ENCODE measurements at places on chromosomes 2 and 18.

GRCh38 chr2:24855726-24856125, 62.5 kb downstream of the CENPO start:
- DNase-seq, result no peak

DNA sequence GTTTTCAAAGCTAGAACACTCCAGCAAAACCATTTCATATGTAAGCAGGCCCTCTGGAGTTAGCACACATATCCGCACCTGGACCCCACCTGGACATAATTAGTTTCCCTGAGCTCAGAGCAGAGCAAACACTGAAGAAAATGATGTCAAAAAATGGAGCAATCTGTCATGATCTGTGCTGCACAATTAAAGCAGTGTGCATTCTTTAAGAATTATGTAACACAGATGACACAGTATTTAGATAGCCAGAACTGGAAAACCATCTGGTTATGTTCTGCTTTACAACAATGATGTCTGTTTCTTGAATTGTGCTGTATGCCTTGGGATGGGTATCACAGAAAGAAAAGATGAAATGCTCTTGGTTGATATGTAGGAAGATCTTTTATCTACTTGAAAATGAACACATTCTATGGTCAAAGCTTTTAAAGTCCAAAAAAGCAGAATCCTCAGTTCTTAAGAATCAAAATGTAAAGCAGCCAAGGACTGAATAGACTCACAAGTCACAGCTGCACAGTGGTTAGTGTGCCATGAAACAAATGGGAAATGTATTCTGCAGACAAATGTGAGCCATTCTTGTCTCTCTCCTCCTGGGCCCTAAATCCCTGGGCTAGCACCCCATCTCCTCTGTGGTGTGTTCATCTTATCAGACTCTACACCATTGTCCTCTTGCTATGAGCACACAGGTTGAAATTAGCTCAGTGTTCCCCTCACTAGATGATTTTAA, 36.8 kb downstream of the HRH4 start:
- DNase-seq, result no peak

DNA sequence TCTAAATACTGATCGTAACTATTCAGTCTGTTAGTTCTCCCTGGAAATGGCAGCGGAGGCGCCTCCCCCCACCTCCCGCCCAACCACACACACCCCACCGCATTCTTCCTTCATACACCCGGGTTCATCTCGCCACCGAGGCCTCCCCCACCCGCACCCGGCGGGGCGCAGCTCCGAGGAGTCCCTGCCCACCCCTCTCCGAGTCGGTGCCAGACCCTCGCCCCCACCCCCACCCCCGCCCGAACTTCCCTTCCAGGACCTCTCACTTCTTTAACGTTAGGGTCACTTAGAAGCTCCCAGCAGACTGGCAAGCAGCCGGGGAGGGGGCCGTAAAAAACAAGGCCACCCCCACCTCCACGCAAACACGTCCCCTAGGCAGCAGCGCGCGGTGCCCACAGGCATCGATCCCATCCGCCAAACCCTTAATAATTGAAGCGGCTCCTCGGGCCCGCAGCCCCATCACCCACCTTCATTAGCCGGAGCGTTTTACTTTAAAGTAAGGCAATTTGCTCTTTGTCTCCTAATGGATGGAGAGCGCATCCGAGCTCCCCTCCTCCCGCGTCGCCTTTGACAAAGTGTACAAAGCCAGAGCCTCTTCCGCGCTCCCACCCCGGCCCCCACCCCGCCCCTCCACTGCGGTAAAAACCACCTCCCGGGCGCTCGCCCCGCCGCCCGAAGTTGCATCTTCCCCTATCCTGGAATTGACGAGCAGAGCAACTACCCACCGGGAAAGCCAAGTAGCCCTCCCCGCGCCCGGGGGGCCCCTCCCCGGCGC, 624 bp downstream of the ZNF516 start:
- DNase-seq, result peak; percentile 12

DNA sequence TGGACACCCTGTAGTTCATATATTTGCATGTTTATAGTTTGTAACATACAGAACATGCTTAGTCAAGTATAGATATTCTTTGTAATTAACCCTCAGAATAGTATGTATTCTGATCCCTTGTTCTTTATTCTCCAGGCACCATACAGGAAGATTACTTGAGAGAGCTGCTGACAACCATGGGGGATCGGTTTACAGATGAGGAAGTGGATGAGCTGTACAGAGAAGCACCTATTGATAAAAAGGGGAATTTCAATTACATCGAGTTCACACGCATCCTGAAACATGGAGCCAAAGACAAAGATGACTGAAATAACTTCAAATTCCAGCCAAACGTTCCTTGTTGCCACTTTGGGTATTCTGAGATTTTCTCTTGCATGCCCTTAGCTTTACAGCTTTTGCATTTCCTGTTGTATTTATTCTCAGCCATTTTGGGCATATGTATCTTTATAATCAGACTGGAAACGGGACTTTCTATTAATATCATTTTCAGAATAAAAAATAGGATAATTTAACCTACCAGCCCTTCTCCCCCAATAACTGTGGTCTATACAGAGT, 6.2 kb upstream of the MYL12B start:
- no peak for DNase-seq

DNA sequence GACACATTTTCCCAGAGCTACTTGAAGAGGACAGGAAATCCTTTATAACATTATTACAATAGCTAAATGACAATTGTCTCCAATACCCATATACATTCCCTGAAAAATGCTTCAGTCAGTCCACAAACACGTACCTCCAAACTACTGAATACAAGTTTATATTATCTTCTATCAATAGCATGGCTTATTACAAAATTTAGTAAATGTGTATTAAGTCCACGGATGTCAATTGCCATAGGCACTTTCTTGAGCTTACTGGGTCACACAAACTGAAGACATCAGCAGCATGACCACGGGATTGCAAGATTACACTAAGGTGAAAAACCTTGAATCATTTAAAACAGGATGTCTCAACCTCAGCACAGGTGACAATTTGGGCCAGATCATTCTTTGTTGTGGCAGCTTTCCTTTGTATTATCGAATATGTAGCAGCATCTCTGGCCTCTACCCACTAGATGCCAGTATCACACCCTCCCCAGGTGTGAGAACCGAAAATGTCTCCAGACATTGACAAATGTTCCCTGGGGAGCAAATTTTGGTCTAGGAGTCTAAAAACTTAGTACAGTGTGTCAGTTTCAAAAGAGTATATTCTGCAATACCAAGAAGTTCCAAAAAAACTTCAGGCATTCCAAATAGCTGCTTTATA, 1.4 kb downstream of the MBD2 start:
- DNase-seq, result peak; percentile 31

DNA sequence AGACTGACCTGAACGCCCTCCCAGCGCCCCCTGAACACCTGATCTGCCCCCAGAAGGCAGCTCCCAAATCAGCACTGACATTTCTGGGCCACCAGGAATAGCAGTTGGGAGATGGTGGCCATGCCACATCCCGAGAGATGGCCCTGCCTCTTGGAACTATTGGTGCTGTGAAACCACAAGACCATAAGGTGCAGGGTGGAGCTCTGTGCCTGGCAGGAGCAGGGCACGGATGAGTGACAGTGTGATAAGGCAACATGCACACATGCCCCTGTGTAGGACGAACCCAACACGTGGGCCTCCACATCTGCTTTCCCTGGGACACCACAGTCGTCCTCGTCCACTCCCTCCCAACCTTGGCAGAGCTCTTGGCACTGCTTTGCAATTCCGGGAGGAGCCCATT, 26.9 kb downstream of the ANO7 start:
- DNase-seq, result no peak

DNA sequence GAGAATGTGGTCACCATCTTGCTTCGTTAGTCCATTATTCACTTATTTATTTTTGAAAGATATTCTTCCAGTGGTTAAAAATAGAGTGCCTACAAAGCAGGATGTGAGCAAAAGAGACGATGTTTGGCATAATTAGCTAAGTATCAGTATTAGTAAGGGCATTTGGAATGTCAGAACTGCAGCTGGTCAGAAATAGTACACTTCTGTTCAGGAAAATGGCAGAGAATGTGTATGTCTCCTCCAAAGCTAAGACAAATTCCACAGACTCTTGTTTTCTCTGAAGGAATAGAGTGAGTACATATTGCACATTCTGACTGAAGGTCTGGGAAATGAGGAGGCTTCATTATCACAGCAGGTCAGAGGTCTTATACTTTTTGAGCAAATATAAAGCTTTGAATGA, 209.0 kb downstream of the L3MBTL4 start:
- no peak for DNase-seq

DNA sequence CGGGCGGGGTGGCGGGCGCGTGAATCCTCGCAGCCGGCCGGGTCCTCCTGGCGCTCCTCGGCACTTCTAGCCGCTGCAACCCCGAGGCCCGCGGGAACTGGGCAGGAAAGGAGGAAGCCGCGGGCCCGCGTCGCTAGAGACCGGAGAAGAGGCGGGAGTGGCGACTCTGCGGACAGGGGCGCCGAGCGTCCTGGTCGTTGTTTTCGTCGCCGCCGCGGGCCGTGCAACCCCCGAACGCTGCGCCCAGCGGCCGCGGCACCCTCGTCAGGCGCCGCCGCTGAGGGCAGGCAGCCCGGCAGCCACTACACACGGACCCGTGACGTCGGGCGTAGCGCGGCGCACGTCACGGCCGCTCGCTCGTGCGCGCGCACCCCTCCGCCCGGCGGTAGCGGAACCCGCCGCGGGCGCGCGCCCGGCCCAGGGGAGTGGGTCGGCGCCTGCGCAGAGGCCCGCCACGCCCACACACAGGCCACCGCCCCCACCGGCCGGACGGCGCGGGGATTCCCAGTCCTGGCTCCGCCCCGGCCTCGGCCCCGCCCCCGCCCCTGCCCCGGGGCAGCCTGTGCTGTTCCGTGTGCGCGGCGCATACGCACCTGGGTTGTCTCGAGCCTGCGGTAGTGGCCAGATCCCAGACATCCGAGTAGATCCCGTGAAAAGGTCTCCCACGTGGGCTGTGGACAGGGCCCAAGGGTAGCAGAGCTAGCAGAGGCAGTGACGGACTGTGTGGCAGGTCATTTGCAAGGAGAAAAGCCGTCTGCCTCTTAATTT, at the start of gene MAP3K2:
Gene MAP3K2 (minus strand): TSS at position 321 of the 768 bp plus-strand sequence. CDS start 44,846 bp downstream, outside the sequence.
- peak; percentile 95 for DNase-seq

- DNase-seq, result no peak
Measured at GRCh38 chr2:222255090-222255489, 43.7 kb downstream of the PAX3 start.

DNA sequence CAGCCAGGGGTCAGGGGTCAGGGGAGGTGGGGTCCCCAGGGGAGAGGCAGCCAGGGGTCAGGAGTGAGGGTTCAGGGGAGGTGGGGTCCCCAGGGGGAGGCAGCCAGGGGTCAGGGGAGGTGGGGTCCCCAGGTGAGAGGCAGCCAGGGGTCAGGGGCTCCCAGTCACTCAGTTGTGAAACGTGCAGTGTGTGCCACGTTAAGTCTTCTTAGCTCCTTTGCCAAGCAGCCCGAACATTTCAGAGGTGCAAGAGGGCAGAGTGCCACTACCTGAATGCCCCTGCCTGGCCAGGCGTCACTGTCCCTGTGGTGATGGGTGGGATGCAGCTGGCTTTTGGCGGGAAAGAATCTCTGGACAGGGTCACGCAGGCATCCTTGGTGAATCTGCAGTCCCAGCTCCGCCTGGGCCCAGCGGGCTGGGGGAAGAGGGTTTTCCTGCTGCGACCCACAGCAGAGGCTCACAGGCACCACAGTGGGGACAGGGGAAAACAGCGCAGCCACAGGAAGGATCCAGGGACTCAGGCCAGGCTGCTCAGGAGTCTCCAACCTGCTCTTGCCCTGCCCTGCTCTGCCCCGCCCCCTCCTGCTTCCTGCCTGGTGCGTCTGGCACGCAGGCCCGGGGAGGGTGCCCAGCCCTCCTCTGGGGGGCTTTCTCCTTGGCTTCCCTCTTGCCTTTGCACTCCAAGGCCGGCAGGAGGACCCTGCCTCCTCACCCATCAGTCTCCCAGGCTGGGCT, 188.3 kb downstream of the TWIST2 start:
- no peak for DNase-seq

GRCh38 chr2:134718023-134718816, 580 bp downstream of the TMEM163 start:
- DNase-seq, result no peak

- DNase-seq, result no peak
Measured at GRCh38 chr18:68865021-68865420, 67.1 kb downstream of the CCDC102B start.

DNA sequence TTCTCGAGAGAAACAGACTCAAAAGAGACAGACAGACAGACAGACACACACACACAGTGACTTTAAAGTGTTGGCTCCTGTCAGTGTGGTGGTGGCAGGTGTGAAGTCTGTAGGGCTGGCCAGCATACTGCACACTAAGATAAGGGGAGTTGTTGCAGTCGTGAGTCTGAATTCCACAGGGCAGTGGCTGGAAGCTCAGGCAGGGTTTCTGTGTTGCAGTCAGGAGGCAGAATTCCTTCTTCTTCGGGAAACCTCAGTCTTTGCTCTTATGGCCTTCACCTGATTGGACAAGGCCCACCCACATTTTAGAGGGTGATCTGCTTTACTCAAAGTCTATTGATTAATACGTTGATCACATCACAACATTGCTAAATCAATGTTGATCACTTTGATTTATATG, 478.4 kb upstream of the HS6ST1 start:
- no peak for DNase-seq

DNA sequence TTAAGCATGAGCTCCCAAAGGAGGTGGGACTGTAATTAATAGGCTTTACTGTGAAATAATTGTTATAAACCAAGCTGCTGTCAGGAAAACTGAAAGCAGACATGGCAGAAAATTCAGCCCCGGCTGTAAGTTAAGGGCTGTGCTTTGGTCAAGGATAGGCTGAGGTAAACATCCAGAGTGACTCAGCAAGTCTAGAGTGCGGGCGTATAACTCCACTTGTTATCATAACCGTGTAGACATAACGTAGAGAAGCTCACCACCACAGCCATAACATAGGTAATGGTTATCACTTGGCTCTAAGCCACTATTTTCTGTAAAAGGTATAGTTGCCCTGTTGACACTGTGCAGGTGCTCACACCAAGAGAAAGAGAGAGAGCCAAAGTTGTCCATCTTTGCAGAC, 316.8 kb downstream of the DCDC2C start:
- DNase-seq, result no peak

GRCh38 chr2:175007510-175007909, 2.3 kb upstream of the CHN1 start:
- no peak for DNase-seq

DNA sequence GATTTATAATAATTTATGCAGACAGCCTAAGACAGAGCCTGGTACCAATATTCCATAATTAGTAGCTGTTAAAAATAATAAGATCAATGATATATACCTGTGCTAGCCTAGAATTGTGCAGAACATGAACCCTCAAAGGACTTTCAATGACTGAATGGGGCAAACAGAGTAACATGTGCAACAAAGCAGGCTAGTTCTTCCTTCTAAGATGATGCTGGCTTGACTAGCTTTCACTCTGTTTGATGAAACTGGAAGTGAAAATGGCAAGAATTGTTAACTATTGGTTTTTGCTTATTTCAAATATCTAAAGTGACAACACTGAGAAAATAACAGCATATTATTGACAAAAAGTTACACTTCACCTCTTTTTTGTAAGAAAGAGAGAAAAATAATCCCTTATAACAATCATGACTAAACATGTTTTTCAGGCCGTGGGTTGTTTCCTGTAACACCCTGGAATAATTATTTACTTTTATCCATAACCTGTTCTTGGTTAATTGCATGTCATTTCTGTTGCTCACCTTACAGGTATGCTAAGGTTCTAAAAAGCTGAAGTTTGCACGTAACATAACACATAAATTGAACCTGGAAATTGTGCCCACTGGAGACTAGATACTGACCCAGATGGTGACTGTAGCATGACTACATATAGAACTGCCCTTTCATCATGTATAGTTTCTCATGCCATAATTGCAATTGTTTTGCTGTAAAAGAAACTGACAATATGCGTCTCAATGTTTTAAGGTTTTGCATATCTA, 108.7 kb downstream of the C18orf54 start:
- no peak for DNase-seq

GRCh38 chr2:52222128-52222527, 1190.2 kb upstream of the NRXN1 start:
- no peak for DNase-seq

- DNase-seq, result no peak
Measured at GRCh38 chr2:44277541-44277940, 2.3 kb downstream of the SLC3A1 start.
